ENCODE measurements at places on chromosomes 16 and 17.

DNA sequence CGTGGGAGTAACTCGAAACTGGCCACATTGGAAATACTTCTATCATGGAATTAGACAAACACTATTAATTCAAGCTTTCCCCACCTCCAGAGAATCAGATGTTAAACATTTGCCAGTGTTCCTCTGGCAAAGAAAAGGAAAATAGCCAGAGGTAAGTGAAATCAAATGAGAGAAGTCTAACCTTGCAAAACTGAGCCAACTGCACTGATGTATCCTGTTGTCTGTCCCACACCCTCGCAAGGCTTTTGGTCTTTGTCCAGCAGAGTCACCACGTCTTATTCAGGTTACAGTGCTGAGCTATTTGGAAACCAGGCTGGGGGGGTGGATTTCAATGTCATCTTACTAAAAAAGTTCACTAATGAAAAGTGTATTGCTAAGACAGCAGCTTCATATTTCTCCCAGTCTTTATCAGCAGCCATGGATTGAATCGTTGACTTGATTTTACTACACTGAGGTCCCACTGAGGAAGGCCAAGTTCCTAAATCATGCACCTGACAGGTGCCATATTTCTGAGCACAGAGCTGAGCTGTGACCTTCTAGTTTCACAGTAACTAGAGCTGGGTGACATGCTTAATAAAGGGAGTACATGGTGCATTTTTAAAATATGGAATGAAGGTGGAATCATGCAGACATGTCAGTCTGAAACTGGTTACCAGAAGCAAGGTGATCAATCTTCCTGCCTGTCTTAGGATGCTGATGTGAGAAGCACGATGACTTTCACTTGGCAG is 85.2 kb upstream of the HSBP1 start:
- DNase-seq, result no peak

DNA sequence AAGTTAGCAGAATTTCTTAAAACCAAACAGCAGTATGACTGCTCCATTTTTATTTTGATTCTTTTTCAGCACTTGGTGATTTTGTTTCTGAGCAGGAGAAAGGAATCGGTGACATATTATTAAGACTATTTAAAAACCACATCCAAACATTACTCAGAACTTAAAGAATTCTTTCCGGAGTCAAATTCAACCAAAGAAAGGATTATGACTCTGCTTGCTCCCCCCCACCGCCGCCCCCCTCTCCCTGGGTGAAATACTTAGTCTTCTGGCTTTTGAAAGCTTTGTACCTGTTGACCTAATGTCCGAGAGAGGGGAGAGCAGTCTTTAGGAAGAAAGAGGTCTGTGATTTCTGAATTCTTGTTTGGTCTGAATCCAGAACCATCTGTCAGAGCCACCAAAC is 17.9 kb upstream of the COL1A1 start:
- no peak for DNase-seq

GRCh38 chr16:87173294-87173893 is 143.8 kb downstream of the C16orf95 start:
- no peak for DNase-seq

GRCh38 chr17:40516581-40517285 is 15.3 kb upstream of the TNS4 start:
- peak; percentile 41 for DNase-seq

GRCh38 chr16:75130150-75130771 is 13.7 kb upstream of the LDHD start:
- no peak for DNase-seq

- DNase-seq, result no peak
Measured at GRCh38 chr17:14196377-14196997, 40.2 kb downstream of the CDRT15 start.

DNA sequence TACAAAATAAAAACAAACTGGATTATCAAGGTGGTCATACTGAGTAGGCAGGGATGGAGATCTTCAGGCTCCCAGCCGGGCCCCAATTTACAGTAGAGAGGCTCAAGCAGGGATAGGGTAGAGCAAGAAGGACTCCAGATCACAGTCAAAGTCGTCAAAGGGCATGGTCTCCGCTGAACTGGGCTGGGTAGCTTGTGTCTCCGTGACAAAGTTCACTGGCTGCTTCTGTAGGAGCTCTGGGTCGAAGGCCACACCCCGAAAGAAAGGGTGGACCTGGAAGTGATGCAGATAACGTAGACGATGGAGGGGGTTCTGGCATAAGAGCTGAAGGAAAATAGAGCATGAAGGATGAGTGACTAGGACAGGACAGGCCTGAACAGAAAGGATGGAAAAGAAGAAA is 3.6 kb downstream of the RSKR start:
- DNase-seq, result no peak

DNA sequence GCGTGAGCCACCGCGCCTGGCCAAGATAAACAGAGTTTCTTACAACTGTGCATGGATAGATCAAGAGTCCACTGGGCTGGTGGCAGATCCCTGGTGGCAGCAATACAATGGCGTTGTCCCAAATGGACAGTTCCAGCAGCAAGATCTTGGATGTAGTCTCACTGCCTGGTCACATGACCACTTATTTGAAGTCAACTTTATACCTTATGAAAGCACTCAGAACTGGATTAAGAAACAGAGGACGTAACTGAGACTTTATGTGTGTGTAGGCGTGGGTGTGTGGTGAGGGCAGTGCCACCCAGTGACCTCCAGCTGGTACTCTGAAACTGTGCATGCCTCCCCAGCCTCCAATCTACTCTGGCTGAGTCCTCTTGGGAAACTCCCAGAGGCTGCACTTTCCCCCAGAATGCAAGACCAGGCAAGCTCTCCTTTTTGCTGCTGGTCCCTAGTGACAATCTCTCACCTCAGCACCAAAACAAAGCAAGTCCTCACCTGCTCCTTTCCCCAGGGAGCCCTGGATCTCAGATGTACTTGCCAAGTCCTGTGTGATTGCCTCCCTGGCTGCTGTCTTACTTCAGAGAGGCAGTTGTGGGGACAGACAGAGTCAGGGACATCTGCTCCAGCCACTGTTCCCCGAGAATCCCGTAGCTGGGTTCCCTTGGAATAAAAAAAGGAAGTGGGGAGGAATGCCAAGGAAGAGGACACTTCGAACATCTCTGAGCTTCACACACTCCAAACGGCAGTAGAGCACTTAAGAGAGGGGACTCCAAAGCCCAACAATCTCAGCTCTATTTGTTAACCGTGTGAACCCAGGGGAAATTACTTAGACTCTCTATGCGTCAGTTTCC is 11.7 kb upstream of the ST6GALNAC2 start:
- no peak for DNase-seq

All from activated CD4-positive, CD25-positive, alpha-beta regulatory T cell (primary cell).